Mononuclear cell (primary cell): ENCODE measurements at places on chromosomes 4 and X. TPM values are rescaled to one million over a fixed set of nuclear protein-coding genes. Genes with fewer than 3 reads are reported as not detected.

MAGEA2 gene
- total RNA-seq: not detected

PLP1 gene
- not detected for total RNA-seq

KIAA1210 gene
- not detected for total RNA-seq

CYBB gene
- total RNA-seq: 284 TPM

SPANXB1 gene
- not detected for total RNA-seq
